Large intestine (tissue), 12 donors: ENCODE measurements at places on chromosomes 12 and 14. TPM values are rescaled to one million over a fixed set of nuclear protein-coding genes. Genes with fewer than 3 reads are reported as not detected.

DNA sequence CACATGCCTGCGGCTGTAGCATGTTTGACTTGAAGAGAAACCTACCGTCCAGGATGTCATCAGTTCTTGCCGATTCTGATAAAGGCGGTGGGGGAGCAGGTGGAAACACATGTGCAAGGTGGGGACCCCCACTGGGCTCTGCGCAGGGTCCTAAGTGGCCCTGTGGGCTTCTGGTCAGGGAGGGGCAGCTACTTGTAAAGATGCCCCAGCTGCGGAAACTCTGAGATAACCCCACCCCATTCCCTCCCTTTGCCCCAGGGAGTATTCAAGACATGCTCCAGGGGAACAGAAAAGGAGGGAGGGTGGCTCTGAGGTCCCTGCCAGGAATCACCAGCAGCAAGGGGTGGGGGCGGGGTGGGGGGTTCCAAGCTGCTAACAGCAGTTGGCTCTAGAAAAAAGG, 67.6 kb downstream of the PIWIL1 start:
- DNase-seq, result no peak

Gene TSPAN8
- polyA plus RNA-seq, result 595 TPM

Gene NPFF
- polyA plus RNA-seq, result not detected

GRCh38 chr12:124930586-124930985, 16.1 kb upstream of the UBC start:
- DNase-seq, result no peak

DNA sequence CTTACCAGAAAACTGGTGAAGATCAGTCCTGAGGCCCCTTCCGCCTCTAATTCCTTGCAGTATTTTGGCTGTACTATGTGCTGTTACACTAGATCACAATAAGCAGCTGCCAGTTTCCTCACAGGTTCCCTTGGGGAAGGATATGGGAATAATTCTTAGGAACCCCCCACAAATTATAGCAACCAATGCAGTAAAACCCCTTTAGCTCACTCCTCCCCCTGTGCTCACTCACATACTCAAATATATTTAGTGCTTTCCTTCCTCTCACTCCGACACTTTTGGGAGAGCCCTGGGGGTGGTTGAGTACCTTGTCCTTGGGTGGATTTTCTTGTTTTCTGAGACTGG, 162.7 kb downstream of the ETV6 start:
- no peak for DNase-seq

Gene VEZT
- polyA plus RNA-seq, result 61.2 TPM

GRCh38 chr12:103627189-103627855, 40.2 kb downstream of the STAB2 start:
- DNase-seq, result no peak

- no peak for DNase-seq
Measured at GRCh38 chr12:56836800-56837663, 73.9 kb downstream of the HSD17B6 start.

Gene SDR39U1
- polyA plus RNA-seq, result 44.4 TPM

Gene CTDSP2
- polyA plus RNA-seq, result 131 TPM

- DNase-seq, result peak; percentile 3
Measured at GRCh38 chr12:127723251-127723650, 543.7 kb upstream of the TMEM132C start.

- no peak for DNase-seq
Measured at GRCh38 chr14:79284621-79285020, 926.7 kb downstream of the DIO2 start.

DNA sequence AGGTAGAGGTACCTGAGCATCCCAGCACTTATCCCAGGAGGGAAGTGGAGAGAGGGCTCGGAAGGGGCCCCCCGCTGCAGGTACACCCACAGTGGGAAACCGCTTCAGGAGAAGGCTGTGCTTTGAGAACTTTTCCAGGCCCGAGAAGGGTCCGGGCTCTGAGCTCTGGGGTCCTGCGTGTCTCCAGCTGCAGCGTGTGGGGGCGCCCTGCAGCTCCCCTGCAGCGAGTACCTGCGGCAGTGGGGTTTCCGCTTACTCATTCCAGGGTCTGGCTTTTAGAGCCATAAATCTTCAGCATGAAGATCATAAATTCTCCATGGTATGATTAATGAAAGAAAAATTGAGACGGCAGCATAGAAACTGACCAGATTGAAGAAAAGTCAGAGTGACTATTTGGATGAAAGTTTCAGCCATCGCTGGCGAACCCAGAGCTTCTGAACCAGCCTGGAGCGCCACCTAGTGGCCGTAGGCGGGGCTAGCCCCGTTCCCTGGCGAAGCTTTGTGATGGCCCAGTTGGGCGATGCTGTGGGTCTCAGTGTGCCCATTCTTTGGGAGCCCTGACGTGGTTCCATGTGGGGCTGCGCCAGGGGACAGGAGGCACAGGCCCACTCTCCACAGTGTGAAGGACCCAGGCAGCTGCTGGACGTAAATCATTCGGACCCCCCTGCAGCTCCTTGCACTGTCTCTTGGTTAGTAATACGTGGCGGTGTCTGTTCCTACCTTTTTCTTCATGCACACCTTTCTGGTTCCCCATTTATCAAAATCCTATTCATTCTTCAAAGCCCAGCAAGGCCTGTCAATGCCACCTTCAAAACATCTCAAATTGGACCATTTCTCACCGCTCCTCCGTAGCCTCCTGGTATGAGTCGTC, 198.2 kb downstream of the TSPAN9 start:
- DNase-seq, result peak; percentile 42

Gene FRMD6
- polyA plus RNA-seq, result 10.3 TPM

DNA sequence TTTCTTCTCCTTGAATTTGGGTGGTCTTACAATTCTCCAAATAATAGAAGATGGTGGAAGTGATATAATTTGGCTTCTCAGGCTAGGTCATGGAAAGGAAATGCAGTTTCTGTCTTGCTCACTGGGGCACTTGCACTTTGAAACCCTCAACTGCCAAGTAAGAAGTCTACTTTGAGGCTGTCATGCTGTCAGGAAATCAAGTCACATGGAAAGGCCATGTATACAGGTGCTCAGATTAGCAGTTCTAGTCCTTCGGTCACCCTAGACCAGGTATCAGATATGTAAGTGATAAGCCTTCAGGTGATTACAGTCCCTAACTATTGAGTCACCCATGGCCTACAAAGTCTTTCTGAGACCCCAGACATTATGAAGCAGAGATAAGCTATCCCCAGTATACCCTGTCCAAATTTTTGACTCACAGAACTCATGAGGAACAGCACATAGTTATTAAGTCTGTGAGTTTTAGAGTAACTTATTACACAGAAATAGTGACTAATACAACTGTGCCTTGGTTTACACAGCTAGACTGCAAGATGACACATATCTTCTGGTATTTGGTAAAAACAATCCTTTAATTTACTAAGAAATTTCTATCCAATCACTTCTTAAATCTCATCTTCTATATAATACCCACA, 26.3 kb upstream of the BBS10 start:
- DNase-seq, result no peak

GRCh38 chr12:4178424-4179170, 95.0 kb upstream of the CCND2 start:
- no peak for DNase-seq

Gene CPM
- polyA plus RNA-seq, result 10.5 TPM

GRCh38 chr12:122097927-122098756, 19.6 kb downstream of the MLXIP start:
- peak; percentile 78 for DNase-seq

Gene ACVRL1
- 17.7 TPM for polyA plus RNA-seq

Gene ZBTB25
- 11.0 TPM for polyA plus RNA-seq

DNA sequence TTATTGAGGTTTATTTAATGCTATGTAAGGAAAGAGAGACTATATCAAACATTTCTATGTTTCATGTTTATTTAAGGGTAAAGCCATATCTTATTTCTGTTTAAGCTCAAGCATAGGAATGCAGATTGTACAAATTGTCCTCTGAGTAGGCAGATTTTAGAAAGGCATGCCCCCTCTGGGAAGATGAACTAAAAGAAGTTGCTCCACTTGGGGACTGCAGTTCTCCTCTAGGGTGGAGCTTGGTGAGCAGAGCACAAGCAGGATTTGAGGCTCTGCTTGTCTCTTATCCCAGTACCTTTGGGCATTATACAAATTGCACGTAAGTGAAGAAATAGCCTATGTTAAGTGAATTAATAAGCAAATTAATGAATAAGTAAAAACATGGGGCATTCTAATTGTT, 96.2 kb upstream of the PDE3A start:
- no peak for DNase-seq

DNA sequence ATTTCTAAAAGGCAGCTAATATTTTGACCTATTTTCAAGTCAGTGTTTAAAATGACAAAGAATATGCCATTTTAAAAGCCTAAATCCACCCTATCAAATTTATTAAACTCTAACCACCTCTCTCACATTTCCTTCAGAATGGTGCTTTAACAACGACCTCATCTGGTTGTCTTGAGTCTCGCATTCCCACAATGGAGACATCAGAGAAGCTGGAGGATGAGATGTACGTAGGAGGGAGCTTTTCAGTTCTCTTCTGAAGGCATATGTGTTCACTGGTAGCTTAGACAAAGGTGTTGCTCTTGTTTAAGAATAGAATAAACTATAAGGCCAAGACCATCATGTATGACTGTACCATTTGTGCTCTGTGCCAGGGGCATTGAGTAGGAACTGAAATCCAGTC, 82.9 kb downstream of the BCL2L14 start:
- no peak for DNase-seq

DNA sequence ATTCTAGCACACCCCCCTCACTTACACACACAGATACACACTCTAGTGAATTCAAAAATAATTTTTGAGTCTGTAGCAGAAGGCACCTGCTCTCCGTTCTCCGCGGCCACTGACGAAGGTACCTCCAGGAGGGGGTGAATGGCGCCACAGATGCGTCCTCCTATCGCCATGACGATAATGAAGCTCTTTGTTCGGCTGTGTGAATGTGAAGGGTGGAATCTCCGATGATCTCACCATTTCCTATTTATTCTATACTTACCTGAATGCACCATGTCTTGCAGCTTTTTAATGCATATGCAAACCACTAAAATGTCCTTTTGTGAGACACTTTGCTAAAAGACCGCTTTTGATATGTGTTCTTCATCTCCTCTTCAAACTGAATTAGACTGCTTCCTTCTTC, 162.7 kb downstream of the EGLN3 start:
- no peak for DNase-seq

DNA sequence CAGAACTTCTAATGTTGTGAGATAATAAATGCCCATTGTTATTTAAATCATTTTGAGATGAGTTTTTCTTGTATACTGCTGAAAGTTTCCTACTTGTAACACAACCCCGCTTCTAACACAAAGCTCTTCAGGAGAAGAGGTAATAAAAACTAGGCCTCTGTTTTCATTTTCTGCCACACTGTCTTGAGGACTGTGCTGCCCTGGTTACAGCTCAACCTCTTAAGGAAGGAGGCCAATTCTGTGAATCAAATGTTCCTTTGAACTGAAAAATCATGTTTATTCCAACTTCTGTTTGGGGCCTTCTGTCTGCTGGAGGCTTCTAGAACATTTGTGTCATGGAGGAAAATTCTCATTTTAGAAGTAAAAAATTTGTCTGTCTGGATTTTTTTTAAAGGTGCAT, 100.3 kb downstream of the LRIG3 start:
- no peak for DNase-seq

Gene GPHN
- 26.1 TPM for polyA plus RNA-seq

Gene IFT81
- 12.6 TPM for polyA plus RNA-seq

Gene SCNN1A
- polyA plus RNA-seq, result 25.7 TPM

Gene INHBC
- 0.40 TPM for polyA plus RNA-seq

DNA sequence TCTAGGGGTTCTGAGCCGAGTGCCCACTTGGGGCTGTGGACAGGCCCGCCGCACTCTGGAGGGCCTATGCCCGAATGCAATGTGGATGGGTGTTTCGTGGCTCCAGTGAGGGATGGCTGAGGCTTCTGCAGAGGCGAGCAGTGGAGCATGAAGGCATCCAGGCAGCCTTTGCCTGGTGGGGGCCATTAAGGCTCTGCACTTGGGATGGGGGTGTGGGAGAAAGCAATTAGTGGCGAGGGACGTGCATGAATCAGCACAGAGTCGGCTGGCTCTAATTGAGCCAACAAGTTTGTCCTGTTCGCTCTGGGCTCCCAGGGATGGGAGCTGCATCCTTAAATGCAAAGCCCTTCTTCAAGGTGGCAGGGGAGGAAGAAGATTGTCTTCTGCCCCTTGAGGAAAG, 346.9 kb upstream of the FKBP4 start:
- DNase-seq, result no peak
